T-helper 2 cell treated with Interferon-gamma antibody and Interleukin-4, amounts not matched to agents 5 μg/mL and 100 μg/mL, for 36 hours (primary cell): ENCODE measurements at places on chromosomes 13 and 19.

DNA sequence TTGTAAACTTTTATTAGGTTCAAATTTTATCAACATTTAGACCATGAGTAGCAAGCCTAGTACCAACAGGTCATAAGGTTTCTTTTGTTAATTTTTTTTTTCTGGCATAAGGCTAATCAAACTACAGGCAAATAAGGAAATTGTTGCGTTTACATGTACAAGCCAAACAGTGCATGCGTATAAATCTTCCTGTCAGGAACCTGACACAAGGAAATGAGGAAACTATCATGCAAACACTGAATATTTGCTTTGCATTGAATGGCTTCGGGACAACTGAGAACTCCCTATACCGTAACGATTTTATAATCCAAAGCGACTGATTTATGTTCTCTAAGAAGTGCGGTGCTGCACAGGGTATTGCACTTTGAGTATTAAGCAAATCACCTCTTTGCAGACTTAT is 133.0 kb upstream of the TRPC4 start:
- no peak for DNase-seq

- DNase-seq: no peak
Measured at GRCh38 chr13:100395698-100396373, 192.8 kb downstream of the GGACT start.

- peak; percentile 58 for DNase-seq
Measured at GRCh38 chr19:31312009-31312676, 37.1 kb downstream of the TSHZ3 start.

- peak; percentile 87 for DNase-seq
Measured at GRCh38 chr19:45927565-45928261, 13.1 kb upstream of the NANOS2 start.

DNA sequence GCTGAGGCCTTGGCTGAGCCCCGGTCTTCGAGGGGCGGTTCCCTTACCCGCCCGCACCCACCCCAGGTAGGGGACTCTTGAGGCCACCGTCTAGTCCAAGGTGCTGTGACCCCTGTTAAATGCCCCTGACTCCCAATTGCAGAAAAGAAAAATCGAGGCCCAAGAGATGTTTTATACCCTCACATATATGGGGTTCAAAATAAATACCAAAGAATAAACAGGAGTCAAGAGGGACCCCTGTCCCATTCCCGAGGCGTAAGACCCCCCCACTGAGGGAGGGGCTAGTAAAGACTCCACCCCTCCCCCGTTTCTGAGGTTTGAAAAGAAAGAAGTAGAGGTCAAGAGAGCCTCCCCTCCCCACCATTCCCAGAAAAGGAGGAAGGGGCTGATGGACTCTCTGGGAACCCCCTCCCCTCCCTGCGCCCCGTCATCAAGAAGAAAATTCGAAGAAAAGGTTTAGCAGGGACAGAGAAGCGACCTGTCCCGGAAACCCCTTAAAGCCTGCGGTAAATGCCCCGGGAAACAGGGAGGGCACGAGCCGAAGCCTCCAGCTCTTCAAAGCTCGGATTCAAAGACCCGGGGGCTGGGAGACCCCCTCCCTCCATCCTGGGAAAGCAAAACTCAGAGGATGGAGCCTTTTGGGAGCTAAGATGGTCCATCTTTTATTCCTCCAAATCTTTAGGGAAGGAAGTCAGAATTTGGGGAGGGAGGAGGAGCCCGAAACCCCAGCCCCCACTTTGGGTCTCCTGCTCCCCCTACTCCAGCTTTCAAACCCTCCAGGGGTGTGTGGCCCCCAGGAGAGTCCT is 755 bp upstream of the RAB3A start:
- peak; percentile 44 for DNase-seq

DNA sequence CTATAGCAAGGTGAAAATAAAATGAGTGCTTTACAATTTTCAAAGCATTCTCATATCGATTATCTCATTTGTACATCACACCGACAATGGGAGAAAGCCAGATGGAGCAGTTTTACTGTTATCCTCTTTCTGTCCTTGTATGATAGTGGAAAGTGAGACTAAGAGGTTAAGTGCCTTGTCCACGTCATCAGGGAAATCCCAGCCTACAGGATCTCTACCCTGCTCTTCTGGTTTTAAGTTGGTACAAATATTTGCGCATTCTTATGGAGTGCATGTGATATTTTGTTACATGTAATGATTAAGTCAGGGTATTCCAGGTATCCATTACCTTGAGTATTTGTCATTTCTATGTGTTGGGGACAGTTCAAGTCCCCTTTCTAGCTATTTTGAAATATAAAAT is 12.4 kb upstream of the ENOX1 start:
- no peak for DNase-seq
